Amygdala (tissue), 56 donors: ENCODE measurements at places on chromosomes 13 and 19.

GRCh38 chr13:50152655-50153309 lies 137.5 kb downstream of the KCNRG start:
- no peak for DNase-seq

GRCh38 chr13:112744168-112745021 lies 54.6 kb downstream of the ATP11A start:
- DNase-seq, result no peak

DNA sequence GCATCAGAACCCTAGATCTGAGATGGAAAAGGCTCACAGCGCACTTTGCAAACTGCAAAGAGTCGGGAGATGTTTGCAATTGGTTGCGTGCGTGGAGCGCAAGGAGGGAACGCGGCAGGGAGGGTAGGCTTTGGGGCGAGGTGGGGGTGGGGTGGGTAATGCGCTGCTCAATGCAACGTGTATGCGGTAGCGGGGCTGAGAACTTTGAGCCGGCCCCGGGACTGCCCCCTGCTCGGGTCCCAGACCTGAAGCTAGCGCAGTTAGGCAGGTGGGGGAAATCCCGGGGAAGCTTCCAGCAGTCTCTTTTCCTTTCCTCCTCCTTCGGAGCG lies 971 bp downstream of the FOSB start:
- DNase-seq, result no peak

- DNase-seq, result no peak
Measured at GRCh38 chr19:19145281-19145680, 7.0 kb upstream of the TMEM161A start.

DNA sequence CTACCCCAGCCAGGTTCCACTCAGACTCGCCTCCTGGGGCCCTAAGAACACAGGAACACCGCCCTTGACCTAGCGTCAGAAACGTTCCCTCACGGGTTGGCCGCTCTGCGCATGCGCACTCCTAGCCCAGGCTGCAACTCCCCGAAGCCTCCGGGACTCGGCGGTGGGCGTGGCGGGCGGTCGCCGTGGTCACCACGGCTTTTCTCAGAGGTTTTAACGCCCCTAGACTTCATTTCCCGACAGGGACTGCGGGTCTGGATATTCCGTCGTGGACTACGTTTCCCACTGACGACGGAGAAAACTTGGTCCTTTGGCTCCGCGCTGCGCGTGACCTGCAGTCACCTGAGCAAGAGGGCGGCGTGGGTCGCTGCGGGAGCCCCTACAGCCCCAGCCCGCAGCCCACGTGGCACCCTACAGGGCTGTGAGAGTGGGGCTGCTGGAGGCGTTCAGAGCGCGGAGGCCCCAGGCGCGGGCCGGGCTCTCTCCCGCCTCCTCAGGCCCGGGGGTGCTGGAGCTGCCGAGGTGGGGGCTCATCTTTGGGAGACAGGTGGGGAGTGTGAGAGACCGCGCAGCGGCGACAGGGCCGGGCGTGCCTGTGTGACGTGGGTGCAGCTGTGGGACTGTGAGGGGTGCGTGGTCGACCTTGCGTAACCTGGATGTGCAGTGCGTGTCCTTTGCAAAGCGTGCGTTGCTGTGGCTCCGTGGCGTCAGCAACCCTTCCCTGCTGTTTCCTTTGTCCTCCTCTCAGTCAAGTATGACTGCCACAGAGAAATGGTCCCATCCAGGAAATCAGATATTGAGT lies 38.0 kb upstream of the ZNF573 start:
- DNase-seq, result peak; percentile 38

GRCh38 chr13:59435024-59435423 lies 728.7 kb downstream of the DIAPH3 start:
- DNase-seq, result no peak
